ENCODE measurements at places on chromosomes 4 and X.

- DNase-seq, result no peak
Measured at GRCh38 chr4:3708103-3708510, 58.1 kb upstream of the ADRA2C start.

DNA sequence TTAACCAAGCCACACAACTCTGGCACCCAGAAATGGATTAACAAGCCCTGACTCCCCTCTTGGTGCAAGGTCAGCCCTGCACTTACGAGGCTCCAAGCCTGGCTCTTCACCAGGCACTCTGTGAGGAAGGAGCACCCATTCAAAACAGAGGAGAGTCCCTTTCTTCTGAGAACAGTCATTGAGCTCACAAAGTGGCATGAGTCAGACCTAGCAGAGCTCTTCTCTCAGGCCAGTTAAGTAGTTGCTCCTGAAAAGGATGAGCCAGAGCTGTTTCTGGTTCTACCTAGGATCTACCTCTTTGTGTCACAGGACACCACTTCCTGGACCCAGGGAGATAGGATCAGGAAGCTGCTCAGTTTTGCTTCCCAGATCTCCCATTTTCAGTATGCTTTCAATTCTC lies 48.2 kb downstream of the EVC2 start:
- DNase-seq, result no peak

DNA sequence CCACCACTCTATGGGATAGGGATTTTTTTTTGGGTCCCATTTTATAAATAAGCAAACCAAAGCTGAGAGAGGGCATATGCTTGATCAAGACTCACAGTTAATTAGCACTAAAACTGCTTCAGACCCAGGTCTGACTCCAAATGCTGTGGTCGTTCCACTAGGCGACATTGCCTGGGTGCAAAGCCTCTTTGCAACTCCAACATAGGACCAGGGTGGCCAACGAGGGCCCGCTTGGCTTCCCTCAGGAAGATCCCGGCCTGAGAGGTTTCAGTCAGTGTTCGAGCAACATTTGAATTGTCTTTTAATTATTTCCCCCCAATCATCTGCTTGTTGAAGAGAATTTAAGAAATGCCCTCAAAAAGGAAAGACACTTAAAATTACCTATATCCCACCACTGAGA lies 11.2 kb downstream of the PJA1 start:
- DNase-seq, result no peak

DNA sequence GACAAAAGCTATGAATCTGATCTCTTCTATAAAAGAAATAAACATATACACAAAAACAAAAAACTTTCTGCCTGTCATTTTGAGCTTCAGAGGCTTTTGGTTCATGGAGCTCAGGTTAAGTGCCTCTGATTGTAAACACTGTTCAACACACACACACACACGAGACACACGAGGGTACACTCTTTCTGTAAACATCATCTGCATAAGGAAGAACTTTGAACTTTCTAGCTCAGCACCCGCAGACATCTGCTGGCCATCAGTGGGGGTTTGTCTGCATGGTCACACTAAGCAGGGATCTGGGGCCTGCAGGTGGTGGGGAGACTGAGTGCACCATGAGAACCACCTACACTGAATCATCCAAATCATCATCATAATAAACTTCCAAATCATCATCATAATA lies 54.9 kb downstream of the STX18 start:
- no peak for DNase-seq

GRCh38 chr4:179051206-179051605 lies 1609.0 kb upstream of the AGA start:
- DNase-seq, result no peak

DNA sequence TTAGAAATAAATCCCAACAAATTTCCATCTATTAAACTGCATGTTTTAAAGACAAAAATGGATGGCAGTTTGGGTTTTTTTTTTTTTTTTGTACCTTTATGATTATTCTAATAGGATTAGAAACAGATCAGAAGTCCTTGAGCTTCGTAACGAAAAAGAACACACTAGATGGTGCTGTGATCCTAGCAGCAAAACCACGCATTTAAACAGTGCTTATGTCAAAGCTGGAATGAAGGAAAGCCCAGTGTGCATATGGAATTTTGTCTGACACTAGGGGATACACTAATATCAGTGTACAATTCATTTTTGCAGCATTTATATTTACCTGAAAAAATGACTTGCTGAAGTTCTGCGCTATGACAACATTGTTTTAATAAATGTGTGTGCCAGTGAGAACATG lies 229.1 kb downstream of the VEGFC start:
- peak; percentile 20 for DNase-seq

DNA sequence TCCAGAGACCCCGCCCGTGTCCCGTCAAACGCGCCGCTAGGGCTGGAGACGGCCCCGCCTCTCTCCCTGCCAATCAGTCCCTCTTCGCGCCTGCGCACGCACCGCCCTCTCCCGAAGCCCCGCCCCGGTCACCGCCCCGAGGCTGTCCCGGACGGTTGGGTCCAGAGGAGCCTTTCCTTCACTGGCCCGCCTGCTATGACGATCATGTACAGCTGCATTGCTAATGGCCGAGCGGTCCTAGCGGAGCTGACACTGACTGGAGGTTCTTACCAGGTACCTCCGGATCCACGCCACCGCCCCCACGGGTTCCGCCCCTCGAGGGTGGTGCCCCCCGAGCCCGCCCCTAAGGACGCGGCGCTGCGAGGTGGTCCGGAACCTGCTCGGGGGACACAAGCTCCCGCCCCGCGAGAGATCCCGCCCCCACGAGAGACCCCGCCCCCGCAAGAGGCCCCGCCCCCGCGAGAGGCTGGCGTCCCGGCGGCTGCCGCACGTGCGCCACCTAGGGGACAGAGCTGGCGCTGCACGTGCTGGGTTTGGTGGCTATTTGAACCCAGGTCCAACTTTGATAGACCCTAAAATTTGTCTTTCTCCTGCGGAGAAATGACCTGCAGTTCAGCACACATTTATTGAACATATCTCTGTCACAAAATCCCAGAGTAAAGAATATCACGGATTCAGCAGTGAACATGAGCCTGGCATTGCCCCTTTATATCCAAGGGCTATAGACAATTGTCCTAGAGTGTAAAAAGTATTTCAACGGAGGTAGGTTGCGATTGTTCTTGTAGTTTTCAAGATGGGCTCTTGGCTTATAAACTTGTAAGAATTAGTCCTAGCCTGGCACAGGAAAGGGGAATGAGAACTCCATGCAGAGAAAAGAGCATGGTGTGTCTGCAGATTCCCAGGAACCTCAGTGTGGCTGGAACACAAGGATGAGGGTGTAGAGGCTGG lies 88.7 kb downstream of the HNRNPD start:
- peak; percentile 92 for DNase-seq

DNA sequence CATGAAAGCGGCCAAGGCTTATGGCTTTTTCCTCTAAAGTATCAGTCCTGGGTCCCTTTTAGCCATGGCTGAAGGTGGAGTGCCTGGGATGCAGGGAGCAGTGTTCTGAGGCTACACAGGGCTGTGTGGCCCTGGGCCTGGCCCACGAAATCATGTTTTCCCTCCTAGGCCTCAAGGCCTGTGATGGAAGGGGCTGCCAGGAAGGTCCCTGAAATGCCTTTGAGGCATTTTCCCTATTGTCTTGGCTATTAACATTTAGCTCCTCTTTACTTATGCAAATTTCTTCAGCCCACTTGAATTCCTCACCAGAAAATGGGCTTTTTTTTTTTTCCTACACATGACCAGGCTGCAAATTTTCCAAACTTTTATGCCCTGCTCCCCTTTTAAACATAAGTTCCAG lies 657.0 kb downstream of the DACH2 start:
- DNase-seq, result no peak

DNA sequence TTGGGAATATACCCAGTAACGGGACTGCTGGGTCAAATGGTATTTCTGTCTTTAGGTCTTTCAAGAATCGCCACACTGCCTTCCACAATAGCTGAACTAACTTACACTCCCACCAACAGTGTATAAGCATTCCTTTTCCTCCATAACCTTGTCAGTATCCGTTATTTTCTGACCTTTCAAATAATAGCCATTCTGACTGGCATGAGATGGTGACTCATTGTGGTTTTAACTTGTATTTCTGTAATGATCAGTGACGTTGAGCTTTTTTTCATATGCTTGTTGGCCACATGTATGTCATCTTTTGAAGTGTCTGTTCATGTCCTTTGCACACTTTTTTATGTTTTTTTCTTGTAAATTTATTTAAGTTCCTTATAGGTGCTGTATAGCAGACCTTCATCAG lies 81.2 kb downstream of the ADAM29 start:
- peak; percentile 10 for DNase-seq

GRCh38 chr4:25929298-25929686 lies 15.3 kb downstream of the SMIM20 start:
- no peak for DNase-seq

DNA sequence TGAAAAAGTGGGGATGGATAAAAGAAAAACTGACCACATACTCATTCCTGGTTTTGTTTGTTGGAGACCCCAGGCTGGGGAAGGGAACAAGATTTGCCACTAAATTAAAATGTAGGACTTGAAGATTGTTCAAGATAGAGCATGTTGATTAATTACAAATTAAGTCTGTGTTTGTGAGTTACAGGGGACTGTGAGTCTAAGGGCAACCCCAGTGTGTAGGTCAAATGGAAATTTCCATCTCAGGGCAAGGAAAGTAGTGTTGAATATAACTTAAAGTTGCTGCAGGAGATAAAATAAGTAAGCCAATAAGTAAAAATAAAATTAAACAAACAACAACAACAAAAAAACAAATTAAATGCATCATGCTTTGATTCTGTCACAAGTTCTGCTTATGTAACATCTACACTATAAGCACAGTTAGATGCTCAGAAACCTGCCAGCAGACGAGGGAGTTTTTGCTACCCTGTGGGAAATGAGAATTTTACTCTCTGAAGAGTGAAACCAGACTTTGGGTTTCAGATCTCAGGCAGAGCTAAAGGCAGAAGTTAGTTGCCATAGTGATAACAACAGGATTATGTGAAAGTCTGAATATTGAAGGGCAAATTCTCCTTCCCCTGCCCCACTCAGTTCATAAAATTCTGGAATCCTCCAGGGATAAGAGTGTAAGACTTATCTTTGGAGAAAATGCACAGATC lies 352.3 kb downstream of the GRXCR1 start:
- DNase-seq, result no peak

GRCh38 chr4:109248322-109248900 lies 54.0 kb downstream of the COL25A1 start:
- no peak for DNase-seq

DNA sequence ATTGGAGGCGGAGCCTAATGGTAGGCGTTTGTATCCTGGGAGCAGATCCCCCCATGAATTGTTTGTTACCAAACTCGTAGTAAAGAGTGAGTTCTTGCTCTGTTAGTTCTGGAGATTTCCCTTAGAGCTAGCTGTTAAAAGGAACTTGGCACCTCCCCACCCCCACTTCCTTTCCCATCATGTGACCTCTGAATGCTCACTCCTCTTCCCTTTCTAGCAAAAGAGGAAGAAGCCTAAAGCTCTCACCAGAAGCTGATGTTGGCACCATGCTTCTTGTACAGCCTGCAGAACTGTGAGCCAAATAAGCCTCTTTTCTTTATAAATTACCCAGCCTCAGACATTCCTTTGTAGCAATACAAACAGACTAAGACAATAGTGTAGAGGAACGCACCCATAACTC lies 13.8 kb upstream of the ATOH1 start:
- no peak for DNase-seq

Measured in smooth muscle cell of the brain vasculature (primary cell).